Brain (organoid and tissue), 16 donors: ENCODE measurements at places on chromosomes 16 and 17. TPM values are rescaled to one million over a fixed set of nuclear protein-coding genes. Genes with fewer than 3 reads are reported as not detected.

C16orf74 gene
- 2.3 TPM for polyA plus RNA-seq

ZFHX3 gene
- polyA plus RNA-seq: 7.6 TPM

AIPL1 gene
- not detected for polyA plus RNA-seq

ACSM5 gene
- 1.2 TPM for polyA plus RNA-seq

LGALS9 gene
- 17.5 TPM for polyA plus RNA-seq
